ENCODE measurements at places on chromosomes 1 and 21.

- no peak for DNase-seq
Measured at GRCh38 chr1:183922197-183922596, 115.3 kb downstream of the COLGALT2 start.

GRCh38 chr1:55673416-55673815, 458.3 kb upstream of the USP24 start:
- DNase-seq = no peak

- DNase-seq = peak; percentile 54
Measured at GRCh38 chr1:193241132-193241827, 54.9 kb upstream of the B3GALT2 start.

DNA sequence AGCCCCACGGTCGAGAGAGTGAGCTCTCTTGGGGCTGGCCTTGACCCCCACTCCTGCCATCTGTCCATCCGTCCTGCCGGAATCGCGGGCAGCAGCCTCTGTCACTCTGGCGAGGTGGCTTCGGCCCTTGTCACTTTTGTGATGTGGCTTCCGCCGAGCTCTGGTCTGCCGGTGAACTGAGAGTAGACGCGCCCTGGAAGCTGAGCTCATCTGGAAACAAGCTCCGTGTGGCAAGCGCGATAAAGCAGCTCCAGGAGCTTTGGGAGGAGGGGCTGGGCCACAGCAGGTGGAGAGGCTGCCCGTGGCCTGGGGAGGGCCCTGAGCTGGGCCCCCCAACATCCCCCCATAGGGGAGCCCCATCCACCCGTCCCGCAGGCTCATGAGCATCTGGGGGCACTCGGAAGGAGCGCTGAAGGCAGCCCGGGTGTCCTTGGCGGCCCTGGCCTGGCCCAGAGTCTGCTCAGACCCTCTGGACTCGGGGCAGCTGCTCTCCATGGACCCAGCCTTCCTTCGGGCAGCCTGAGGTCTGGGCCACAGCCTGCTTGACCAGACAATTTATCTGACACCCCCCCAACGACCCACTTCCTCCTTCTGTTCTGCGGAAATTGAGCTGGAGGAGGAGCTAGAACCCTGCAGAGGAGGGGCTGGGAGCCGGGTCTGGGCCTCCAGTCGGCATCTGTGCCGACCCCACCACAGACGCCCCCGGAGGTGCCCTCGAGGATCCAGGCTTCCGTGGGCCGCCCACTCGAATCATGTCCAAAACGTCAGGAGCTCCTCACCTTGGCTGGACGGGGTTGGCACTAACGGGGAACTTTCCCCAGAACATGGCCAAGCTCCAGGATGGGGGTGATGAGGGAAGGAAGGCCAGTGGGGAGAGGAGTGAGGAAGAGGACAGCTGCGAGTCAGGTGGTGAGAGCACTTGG, 59.1 kb downstream of the SLC19A1 start:
- peak; percentile 83 for DNase-seq

DNA sequence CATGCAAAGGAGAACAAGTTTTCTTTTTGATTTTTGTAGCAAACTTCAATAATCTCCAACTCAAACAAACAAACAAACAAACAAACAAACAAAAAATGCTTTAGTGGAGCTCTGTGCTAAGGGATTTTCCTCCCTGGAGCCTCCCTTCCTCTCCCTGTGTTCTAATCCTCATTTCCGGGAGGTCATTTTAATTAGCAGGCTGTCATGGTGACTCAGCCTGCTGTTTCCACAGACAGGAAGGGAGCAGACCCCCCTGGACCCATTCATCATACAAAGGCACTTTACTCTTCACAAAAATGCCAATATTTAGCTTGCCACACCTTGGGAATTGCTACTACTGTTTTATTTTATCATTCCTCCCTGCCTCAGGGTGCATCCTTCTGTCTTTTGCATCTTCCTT, 61.0 kb upstream of the SPATA6 start:
- no peak for DNase-seq

- no peak for DNase-seq
Measured at GRCh38 chr1:11331036-11331944, 58.3 kb downstream of the UBIAD1 start.

DNA sequence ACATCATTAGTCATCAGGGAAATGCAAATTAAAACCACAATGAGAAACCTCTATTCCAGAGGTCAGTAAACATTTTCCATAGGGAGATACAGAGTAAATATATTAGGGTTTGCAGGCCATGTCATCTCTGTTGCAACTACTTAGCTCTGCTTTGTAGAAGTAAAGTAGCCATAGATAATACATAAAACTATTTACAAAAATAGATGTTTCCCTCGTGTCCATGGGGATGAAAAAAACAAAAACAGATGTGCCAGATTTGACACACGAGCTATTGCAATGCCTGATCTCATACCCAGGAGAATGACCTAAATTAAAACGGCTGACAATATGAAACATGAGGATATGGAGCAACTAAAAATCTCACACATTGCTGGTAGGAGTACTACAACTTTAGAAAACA, 17.3 kb downstream of the LTN1 start:
- DNase-seq = no peak

DNA sequence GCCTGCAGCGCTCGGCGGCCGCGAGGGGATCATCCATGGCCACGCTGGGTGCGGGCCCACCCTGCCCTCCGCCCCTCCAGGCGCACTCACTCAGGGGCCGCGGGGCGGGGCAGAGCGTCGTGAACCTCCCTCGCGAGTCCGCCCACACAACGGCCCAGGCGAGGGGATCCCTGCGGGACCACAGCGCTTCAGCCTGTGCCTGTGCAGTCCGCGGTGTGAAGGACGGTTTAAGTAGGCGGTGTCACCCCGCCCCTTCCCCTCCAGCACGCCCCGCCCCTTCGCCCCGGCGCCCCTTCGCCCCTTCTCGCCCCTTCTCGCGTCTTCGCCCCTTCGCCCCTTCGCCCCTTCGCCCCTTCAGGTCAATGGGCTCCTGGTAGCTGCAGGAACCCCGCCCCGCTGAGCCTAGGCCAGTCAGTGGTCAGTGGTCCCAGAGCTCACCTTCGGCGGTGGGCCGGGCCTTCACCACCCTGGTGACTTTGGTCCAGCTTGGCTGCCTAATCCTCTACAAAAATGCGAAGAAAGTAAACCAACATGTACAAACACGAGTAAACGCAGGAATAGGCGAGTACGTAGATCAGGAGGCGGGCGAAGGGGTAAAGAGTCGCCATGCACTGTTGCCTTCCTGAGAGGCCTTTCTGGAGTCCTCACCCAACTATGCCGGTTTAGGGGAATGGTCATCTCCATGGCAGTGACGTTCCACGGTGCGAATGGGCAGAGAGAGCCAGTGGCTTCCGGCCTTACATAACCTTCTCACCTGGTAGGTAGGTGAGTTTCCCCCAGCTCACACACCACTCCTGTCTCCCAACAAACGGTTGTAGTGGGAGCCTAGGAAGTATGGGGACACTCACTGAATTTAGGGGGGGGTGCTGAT, 19.6 kb upstream of the DMRTB1 start:
- DNase-seq = no peak

DNA sequence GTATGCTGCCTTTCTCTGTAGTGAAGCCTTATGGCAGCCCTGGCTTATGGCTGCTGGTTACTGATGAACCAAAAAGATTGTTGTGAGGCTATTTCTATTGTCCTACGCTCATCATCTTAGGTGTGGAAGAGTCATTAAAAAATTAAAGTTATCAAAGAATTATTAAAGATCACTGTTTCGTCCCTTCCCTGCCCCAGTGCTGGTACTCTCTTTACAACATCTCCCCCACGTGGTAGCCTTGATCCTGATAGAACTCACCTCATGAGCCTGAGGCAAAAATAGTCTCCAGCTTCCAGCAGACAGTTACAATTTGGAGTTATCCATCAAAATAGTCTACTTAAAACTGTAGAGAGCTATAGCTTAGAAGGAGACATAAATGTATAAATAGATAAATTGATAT, 201.5 kb downstream of the S1PR1 start:
- DNase-seq = no peak

DNA sequence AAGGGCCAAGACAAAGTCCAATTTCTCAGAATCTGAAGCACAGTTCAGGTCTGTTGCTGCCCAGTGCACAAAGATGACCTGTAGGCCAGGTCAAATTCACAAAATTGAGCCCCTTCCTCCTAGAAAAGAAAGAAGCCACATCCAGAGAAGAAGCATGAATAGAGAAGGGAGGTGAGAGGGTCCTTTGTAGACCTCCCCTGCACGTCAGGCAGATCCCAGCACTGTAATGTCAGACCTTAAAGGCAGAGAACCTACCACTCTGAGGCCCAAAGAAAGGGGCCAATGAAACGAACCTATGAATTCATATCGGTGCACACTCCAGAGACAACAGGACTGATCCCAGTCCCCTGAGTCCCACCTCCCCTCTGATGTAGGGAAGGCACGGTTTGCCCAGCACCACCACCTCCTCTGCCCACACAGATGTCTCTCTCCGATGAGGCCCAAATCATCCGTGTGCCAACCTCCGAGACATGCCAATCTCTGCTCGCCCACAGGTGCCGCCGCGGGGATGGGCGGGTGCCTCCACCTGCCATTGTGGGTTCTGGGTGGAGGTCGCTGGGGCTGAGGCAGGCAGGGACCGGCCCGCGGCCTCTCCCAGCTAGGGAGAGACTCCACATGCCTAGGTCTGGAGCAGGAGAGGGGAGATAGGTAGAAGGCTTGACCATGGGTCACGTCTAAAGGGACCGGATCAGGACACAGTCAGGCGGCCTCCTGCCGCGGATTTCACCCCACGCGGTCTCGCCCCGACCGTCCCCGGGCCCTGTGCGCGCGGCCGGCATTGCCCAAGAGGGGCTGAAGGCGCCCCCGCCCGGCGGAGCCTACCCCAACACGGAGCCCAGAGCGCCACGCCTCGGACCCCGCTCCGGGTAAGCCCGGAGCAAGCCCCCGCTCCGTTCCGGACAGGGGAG, 42.1 kb downstream of the RRAGC start:
- no peak for DNase-seq

DNA sequence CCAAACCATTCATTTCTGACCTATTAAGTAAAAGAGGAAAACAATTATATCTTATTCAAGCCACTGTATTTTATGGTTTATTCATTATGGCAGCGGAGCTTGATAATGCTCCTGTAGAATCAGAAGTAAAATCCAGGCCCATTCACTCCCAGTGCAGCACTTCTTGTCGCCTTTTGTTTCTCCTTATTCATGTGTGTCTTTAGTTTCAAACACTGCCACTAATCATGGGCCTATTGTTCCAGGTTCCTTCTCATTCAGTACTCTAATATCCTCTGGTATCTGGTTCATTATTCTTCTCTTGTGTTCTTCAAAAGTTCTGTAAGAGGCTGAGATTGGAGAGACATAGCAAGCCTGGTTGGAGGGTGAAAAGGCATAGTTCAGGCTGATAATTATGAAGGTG, 218.3 kb downstream of the LRRIQ3 start:
- no peak for DNase-seq

DNA sequence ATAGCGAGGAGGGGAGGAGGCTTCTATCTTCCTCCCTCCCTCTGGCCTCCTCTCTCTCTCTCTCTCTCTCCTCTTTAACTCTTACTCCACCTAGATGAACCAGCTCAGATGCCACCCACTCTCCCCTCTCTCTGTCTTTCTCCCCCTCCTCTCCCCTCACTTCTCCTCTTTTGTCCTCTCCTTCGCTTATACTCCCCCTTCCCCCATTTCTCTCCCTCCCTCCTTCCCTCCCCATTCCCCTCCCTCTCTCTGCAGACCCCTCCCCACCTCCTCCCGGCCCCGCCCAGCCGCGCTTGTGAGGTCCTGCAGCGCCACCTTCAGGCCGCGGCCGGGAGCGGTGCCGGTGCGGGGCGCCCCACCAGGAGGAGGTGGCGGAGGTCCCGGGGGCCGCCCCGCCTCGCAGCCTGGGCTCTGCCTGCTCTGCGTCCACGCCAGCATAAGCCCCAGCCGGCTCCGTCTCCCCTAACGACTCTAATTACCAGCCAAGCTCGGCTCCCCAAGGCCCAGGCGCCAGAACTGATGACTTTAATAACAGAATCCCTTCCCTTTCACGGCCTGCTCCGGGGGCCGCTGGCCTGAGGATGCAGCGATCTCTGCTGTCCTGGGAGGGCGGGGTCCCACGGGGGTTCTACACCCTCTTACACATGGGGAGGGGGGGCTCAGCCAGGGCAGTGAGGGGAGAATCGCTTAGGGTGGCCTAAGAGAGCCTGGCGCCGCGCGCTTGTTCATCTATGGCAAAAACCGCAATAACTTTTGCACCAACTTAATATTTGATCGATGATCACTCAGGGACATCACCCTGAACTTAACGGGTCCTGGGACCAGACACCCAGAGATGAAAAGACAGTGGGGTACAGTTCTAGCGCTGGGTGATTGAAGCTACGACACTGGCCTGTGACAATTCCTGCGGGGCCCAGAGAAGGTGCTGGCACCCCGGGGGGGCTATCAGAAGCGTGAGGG, 637.3 kb downstream of the MATN1 start:
- peak; percentile 51 for DNase-seq

GRCh38 chr1:245751116-245751515, 596.3 kb downstream of the KIF26B start:
- DNase-seq = no peak

DNA sequence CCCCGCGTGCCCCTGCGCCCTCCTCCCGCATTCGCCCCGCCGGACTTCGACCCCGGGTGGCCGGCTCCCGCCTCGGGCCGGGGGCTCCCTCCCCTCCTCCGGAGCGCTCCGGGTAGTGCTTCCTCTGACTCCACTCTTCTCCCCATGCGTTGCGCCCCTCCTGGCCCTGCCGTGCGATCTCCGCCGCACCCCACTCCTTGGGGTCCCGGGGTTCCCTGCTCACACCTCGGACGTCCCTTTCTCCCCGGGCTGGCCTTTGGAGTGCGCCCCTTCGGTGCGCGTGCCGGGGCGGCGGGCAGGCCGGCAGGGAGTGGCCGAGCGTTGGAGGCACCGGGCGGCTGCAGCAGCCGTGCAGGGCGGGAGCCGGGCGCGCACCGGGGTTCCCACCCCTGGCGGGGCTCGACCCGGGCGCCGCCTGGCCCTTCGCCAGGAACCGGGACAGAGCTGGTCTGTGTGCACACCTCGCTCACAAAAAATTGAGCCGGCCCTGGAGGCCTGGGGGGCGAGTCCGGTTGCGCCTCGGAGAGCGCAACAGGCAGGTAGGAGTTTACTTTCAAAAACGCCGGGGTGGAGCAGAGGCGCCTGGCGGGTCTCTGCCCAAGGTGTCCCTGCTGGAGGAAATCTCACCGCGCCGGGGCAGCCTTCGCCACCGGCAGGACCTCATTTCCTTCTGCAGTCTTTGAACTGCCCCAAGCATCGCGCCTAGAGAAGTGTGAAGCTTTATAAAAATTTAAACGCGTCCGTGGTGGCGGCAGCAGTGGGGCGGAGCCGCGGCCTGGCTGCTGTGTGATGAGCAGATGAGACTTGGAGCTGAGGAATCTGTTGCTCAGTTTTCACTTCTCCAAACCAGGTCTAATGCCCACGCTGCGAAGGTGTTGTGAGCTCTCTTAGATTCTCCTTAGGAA, 650 bp downstream of the VANGL1 start:
- peak; percentile 72 for DNase-seq

- peak; percentile 77 for DNase-seq
Measured at GRCh38 chr1:1083416-1084371, 9.6 kb upstream of the RNF223 start.
